ENCODE measurements at places on chromosomes 2 and 18.

GRCh38 chr2:214193943-214194342, 216.9 kb upstream of the VWC2L start:
- DNase-seq: no peak

GRCh38 chr2:10031886-10032745, 11.2 kb upstream of the KLF11 start:
- DNase-seq: no peak

DNA sequence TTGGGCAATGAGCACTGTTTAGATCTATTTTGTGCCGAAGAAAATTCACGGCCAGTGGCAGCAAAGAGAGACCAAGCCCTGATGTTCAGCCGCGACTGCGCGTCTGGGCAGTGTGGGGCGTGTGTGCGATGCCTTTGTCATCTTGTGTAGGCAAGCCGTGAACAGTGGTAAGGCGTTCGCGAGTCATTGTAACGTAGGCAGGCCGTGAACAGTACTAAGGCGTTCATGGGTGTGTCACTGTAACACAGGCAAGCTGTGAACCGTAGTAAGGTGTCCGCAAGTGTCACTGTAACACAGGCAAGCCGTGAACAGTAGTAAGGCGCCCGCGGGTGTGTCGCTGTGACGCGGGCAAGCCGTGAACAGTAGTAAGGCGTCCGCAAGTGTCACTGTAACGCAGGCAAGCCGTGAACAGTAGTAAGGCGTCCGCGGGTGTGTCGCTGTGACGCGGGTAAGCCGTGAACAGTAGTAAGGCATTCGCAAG, 99.9 kb downstream of the NFATC1 start:
- no peak for DNase-seq

GRCh38 chr2:135169900-135170753, 118.0 kb downstream of the RAB3GAP1 start:
- DNase-seq: no peak

- DNase-seq: no peak
Measured at GRCh38 chr18:63241317-63241712, 78.3 kb downstream of the BCL2 start.

GRCh38 chr2:23029111-23029510, 355.9 kb upstream of the KLHL29 start:
- no peak for DNase-seq
